DMS153 (cell line): ENCODE measurements at places on chromosomes 5 and 9.

GRCh38 chr5:81986126-81986525 lies 14.3 kb downstream of the ATG10 start:
- no peak for DNase-seq

- DNase-seq, result no peak
Measured at GRCh38 chr9:135243201-135244190, 156.0 kb downstream of the OLFM1 start.

GRCh38 chr9:122212473-122213004 lies 16.2 kb downstream of the LHX6 start:
- no peak for DNase-seq

GRCh38 chr5:115599502-115599901 lies 2.8 kb downstream of the TICAM2 start:
- DNase-seq, result no peak

GRCh38 chr5:103929338-103930013 lies 366.9 kb upstream of the NUDT12 start:
- no peak for DNase-seq

DNA sequence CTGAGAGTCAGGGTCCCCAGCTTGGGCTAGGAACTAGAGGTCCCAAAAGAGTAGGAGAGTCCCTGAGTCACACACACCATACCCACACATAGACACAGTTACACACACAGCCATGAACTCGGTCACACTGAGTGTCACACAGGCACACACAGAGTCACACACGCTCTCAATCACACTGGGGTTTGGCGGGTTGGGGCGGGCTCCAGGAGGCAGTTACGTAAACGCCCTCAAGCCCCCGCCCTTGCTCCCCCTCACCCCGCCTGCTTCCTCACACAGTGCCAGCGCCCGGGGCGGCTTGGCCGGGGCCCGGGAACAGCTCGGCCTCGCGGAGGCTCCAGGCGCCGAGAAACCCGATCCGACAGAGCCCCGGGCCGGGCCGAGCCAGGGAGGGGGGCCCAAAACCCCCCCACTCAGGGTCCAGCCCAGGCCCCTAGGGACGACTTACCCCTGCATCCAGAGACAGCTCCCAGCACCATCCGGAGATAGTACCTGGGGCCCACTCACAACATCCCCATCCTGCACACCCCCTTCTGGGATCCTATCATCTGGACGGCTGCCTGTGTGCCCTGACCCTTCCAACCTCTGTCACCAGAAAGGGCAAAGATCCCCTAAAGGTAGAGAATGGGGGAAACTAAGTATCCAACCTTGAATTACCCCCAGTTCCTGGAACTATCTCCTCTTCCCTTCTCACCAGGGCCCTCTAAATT lies 3.5 kb upstream of the CNTFR start:
- no peak for DNase-seq

GRCh38 chr9:92608909-92609445 lies 61.0 kb downstream of the IPPK start:
- peak; percentile 77 for DNase-seq

GRCh38 chr9:130565792-130566191 lies 13.6 kb upstream of the FUBP3 start:
- DNase-seq, result no peak

DNA sequence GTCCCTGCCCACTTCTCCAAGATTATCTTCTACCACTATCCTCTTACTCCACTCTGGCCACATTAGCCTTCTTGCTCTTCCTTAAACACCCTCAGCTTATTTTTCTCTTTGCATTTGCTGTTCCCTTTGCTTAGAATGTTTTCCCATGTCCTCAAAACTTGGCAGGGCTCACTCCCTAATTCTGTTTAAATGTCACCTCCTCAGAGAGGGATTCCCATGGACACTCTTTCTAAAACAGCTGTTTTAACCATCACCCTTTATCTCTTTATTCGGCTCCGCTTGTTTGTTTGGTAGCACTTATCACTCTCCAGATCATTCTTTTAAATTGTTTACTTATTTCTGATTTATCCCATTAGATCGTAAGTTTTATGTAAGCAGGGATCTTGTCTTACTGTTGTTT lies 278.5 kb downstream of the CWC27 start:
- no peak for DNase-seq

- no peak for DNase-seq
Measured at GRCh38 chr9:4894076-4894475, 91.0 kb upstream of the JAK2 start.

- DNase-seq, result no peak
Measured at GRCh38 chr9:130422546-130422945, 22.2 kb upstream of the ASS1 start.

GRCh38 chr9:123773783-123774182 lies 156.1 kb downstream of the DENND1A start:
- no peak for DNase-seq

- DNase-seq, result no peak
Measured at GRCh38 chr9:12155401-12156134, 537.6 kb upstream of the TYRP1 start.

GRCh38 chr5:160398806-160399205 lies 1.0 kb downstream of the FAM200C start:
- no peak for DNase-seq

DNA sequence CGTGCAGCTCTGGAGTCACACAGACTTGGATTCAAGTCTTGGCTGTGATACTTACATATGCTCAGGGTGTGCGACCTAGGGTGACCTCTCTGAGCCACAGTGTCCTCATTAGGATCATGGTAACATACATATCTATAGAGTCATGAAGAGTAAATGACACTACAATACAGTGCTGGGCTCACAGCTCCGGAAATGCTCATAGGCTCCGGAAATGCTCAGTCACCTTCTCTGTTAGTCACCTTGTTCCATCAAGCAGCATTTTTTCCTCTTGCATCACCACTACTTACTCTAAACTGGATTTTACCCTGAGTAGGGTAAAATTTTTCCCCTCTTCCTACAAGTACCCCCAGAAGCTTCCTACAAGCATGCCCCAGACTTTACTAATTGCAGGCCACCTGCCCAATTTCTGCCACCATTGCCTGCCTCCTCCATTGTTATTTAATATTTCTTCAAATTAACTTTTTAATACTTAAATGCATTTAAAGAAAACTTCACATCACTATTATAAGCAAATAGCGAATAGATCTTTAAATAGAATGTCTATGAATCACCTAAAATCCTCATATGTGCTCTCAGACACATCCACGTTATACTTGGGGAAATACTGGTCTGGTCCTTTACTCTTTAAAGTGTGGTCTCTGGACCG lies 147.6 kb upstream of the SPRY4 start:
- DNase-seq, result no peak

DNA sequence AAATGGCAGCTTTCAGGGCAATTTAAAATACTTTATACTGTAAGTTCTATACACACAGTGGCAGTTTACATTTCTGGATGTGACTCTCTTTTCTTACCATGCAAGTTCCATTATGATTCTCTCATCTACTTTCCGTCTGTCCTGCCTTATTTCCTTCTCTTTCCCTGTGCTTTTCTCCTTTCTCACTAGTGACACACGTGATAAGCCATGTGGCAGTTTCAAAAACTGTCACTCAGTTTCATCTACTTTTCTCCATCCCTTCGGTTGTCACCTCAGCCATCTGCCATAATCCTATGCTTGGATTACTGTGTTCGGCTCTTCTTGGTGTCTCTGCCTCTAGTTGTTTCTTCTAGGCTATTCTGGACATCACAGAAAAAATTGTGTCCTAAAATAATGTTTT lies 46.8 kb upstream of the ATG10 start:
- no peak for DNase-seq

- no peak for DNase-seq
Measured at GRCh38 chr9:124897570-124898460, 35.9 kb downstream of the ARPC5L start.

GRCh38 chr9:89871871-89872331 lies 267.1 kb downstream of the GADD45G start:
- DNase-seq, result no peak

- peak; percentile 6 for DNase-seq
Measured at GRCh38 chr9:92634712-92635605, 35.0 kb downstream of the IPPK start.

- DNase-seq, result no peak
Measured at GRCh38 chr5:45774528-45774927, 78.3 kb upstream of the HCN1 start.

DNA sequence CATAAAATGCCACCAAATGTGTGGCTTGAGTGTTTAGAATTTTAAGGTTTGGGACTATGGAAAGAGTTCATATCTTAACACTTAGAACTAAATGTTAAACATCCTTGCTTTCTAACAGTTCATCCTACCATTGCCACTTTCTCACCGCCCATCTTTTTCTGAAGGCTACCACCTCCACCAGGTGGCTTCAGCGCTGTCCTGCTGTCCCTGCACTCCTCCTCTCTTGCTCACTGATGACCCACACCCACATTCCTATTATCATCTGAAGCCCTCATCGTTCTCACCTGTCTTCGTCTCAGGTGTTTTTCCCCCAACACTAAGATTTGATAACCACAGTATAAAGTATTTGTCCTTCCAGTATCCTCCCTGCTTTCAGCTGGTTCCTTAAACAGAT lies 7.4 kb downstream of the MEGF10 start:
- no peak for DNase-seq

- no peak for DNase-seq
Measured at GRCh38 chr9:78118742-78119473, 87.3 kb upstream of the GNAQ start.

DNA sequence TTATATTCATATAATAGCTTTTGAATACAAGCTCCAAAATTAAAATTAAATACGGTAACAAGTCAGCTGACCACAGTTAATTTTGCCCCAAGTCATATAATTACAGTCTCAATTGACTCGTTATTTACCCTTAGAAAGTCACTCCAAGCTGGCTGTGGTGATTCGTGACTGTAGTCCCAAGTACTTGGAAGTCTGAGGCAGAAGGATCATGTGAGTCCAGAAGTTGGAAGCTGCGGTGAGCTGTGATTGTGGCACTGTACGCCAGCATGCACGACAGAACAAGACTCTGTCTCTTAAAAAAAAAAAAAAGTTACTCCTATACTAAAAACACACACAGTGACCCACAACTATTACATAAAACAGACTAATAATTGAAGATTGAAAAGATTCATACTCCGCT lies 31.6 kb upstream of the DTWD2 start:
- no peak for DNase-seq

DNA sequence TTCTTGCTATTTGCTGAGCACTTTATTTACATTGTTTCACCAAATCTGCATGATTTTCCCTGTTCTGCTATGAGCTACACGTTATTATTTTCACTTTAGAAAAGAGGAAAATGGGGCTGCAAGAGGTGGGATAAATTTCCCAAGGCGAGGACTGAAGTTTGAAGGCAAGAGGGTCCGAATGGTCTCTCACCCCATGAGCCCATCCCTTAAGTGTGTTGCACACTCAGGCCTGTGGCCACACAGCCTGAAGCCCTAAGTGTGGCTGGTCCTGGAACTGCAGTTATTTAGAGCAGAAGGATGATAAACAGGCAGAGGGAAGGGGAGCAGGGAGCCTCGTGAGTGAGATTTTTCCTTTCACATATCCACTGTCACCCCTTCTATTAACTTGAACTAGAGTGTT lies 7.8 kb downstream of the PDE8B start:
- no peak for DNase-seq

- DNase-seq, result no peak
Measured at GRCh38 chr9:2085716-2086115, 70.6 kb downstream of the SMARCA2 start.

DNA sequence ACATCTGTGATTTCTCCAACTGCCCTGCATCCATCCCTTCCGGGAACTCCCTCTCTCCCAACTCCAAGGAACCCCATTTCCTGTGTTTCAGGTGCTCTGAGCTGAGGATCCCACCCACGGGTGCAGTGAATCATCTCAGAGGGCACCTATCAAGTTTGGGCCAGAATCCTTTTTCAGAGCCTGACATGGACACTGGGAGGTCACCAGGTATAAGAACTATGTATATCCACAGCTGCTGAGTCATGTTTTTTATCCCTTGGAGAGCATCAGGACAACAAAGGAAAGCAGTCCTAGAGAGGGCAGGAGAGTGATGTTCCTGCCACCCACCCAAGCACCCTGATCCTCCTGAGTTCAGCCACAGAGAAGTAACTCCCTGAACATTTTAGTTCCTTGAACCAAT lies 3.8 kb downstream of the MED27 start:
- DNase-seq, result no peak

- DNase-seq, result no peak
Measured at GRCh38 chr9:109834855-109835254, 54.9 kb downstream of the PALM2AKAP2 start.

DNA sequence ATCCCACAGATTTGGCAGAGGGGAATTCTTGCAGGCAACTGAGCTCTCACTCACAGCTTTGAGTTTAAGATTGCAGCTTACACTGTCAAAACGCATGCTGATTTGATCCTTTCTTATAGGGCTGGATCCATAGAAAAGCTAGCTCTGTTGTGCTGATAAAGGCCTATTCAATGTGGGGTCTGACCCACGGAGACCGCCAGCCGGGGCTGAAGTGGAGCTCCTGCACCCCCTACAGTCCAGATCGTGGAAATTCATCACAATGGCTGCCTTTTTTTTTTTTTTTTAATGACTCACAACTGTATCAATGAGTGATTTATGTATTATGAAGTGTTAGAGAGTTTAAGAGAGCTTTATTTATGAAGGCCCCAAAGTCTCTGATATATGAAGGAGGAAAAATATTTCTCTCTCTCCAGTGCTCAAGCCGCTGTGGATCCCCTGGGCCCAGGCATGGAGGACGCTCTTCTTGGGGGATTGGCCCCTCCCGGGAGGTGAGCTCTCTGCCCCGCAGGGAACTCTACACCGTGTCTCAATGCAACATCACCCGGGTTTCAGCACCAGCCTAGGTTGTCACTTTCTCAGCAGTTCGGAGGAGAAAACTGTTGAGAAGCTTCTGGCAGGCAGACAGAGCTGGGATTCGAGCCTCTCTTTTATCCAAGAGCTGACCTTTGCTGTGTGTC lies 700.2 kb downstream of the IRX1 start:
- no peak for DNase-seq

DNA sequence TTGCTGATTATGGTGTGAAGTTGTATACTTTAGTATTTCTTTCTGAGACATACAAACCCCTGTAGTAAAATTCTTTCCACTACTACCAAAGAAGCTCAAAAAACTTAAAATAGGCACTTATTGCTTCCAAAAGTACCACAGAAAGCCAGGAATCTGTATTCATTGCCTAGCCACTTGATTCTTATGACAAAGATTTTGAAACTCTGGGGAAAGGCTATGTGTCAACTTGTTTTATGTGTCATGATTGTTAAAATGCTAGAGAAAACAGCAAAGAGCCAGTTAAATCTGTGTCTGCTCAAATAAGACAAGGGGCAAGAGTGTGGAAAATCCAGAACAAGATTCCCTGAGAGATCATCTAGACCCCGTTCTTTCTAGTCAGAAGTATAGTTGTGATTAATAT lies 6.0 kb downstream of the KIF2A start:
- no peak for DNase-seq

DNA sequence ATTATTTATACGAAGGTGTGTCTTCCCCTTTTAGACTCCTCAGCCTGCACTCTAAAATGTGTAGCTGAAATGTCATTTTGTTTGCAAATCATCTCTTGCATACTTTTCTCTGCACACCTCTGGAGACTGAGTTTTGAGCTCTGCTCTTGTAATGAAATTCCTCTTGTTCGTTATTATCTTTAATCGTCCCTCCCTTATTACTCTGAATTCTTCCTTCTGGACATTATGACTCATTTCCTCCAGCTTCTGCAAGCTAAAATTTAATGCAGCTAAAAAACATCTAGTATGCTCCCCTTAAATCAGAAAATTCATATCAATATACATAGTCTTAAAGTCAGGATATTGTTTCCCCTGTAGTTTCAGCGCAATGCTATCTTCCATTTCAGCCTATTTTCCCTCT lies 13.5 kb downstream of the ISL1 start:
- DNase-seq, result no peak
